ENCODE measurements at places on chromosomes 7 and 10.

GRCh38 chr7:129134356-129134987, 10.0 kb upstream of the TSPAN33 start:
- no peak for DNase-seq

GRCh38 chr7:55534916-55535590, 37.2 kb downstream of the VOPP1 start:
- no peak for DNase-seq

DNA sequence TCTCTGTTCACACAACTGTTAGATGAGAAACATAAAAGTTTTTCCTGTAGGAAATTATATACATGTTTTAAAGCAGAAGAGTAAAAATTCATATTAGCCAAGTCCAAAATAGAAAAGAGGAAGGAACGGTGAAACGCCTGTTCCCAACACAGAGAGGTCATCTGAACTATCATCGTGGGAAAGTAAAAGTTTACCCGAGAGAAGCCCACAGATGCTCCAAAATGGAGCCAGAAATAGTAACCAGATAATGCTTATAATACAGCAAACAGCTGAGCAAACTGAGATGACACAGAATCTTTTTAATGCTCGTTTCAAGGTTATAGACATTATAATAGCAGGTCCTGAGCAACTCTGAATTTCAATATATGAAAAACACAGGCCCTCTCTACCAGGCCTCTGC, 24.5 kb downstream of the FRMD4A start:
- DNase-seq = no peak

DNA sequence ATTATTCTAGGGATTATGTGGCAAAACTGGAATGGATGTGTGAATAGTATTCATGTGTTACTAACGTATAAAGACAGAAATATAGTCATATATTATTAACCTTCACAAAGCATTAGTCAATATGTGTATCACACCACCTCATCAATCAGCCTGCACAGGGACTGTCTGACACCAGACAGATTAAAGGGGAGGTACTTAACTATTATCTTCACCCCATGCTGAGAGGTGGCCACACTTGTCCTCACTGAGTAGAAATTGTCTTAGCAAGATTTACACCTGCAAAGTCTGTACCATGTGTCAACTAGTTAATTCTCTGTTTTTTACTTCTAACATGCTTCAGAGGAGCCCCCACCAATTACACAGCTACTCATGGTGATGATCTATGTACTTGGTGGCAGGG, 146.3 kb upstream of the LRGUK start:
- no peak for DNase-seq

GRCh38 chr10:14648005-14648765, 126.5 kb downstream of the FAM107B start:
- no peak for DNase-seq

DNA sequence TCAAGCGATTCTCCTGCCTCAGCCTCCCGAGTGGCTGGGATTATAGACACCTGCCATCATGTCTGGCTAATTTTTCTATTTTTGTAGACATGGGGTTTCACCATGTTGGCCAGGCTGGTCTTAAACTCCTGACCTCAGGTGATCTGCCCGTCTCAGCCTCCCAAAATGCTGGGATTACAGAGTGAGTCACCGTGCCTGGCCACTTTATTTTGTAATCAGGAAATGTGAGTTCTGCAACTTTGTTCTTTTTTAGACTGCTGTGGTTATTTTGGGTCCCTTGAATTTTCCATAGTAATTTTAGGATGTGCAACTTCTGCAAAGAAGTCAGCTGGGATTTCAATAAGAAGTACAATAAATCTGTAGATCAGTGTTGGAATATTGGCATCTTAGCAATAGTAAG, 96.8 kb downstream of the CYTH3 start:
- DNase-seq = no peak

DNA sequence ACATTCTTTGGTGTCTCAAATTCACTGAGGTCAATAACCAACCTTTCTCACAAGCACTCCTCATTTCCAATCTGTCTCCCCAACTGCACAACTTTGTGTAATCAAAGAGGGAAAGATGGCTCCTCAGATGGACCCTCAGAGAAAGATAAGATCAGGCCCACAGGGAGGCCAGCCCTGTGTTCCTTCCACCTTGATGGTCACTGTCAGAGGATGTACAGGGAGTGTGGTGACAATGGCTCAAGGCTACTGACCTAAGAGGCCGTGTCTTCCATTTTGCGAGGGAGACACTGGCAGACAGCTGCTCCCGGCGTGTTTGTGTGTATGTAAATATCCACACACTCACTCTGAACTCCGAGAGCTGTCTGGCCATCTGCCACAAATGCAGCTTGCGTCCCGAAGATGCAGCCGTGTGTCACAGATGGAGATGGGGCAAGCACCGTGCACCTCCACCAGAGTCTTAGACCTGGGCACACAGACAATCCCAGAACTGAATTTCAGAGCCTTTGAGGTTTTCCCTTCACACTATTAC, 712.1 kb upstream of the NRP1 start:
- no peak for DNase-seq

- no peak for DNase-seq
These were observed 65.2 kb downstream of the CUBN start for GRCh38 chr10:17064435-17064834.

GRCh38 chr7:47389923-47390630, 191.8 kb downstream of the TNS3 start:
- DNase-seq = no peak

Data from cortex of kidney (tissue), 1 donor.